Left renal cortex interstitium (tissue), 4 donors: ENCODE measurements at places on chromosomes 4 and X. TPM values are rescaled to one million over a fixed set of nuclear protein-coding genes. Genes with fewer than 3 reads are reported as not detected.

GRCh38 chr4:138650929-138651448 lies 364.6 kb upstream of the NOCT start:
- DNase-seq, result no peak

- peak; percentile 34 for DNase-seq
These were observed 404.6 kb downstream of the PRDM5 start for GRCh38 chr4:120517966-120518365.

DNA sequence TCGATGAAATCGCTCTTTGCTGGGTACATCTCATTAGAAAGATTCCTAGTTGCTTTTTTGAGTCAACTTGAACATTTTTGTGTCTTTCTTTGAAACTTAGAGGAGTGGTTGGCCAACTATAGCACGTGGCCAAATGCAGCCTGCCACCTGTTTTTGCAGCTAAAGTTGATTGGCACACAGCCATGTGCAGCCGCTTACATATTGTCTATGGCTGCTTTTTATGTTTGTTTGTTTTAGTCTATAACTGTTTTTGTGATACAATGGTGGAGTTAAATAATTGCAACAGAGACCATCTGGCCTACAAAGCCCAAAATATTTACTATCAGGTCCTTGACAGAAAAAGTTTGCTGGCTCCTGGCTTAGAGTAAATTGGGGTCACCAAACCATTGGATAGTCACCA lies 86.3 kb downstream of the CLCN4 start:
- no peak for DNase-seq

CRMP1 gene
- 65.6 TPM for polyA plus RNA-seq

MND1 gene
- polyA plus RNA-seq, result 15.1 TPM
